ENCODE measurements at places on chromosomes 6 and 20.

DNA sequence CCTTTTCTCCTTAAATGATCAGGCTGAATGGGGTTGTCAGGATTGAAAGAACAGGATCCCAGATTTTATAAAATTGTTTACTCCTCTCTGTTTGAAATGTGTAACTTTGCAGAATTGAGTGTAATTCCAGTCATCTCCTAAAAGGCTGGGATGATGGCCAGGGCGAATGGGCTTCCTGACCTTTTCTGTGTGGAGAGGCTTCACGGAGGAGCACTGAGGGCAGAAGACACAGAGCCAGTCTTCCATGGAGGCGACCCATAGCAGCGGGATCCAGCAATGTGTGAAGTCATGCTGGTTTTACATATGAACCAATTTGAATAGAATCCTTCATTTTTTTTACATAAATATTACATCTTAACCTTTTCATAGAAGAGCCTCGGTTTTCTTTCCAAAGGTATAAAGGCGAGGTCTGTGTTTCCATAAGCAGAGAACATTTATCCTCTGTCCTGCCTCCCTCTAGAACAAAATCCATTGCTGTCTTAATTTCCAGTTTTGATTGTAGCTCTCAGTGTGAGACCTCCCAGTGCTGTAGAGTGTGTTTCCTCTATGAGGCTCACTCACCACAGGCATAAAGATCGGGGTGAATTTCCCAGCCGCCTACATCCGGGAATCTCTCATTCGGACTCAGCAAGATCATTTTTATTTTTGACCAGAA lies 369.7 kb upstream of the FLRT3 start:
- DNase-seq = no peak

DNA sequence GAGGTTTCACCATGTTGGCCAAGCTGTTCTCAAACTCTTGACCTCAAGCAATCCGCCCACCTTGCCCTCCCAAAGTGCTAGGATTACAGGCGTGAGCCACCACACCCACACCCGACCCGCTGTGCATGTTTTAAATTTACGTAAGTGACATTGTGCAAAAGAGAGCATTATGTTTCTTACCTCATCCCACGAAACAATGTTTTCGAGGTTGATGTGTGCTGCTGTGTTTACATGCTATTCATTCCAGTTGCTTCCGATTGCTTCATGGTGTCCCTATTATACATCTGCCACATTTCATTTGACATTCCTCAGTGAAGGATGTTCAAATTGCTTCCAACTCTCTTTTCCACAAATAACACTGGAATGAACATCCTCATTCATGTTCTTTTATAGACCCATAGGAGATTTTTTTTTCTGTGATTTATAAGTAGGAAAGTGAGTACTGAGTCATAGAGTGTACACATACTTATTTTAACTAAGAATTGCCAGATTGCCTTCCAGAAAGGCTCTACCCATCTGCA lies 403.9 kb upstream of the JARID2 start:
- no peak for DNase-seq

DNA sequence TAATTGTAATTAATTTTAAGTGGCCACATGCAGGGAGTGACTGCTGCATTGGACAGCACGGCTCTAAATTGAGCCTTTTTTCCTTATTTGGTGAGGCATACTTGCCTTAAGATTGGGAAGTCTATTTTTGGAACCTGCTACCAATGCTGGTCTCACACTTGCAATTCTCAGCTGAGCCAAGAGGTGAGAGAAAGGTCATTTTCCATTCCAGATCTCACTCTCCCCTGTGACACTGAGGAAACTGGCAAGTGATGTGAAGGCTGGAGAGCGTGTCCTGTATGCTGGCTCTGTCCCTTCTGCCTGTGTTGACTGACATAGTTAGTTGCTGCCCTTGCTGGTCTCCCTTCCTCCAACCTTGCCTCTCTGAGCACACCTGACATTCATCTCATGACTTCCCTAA lies 735 bp upstream of the MOG start:
- no peak for DNase-seq

GRCh38 chr6:122803171-122803661 lies 14.2 kb downstream of the SMPDL3A start:
- DNase-seq = no peak

- no peak for DNase-seq
Observed at GRCh38 chr6:51657491-51657890, 429.9 kb downstream of the PKHD1 start.

DNA sequence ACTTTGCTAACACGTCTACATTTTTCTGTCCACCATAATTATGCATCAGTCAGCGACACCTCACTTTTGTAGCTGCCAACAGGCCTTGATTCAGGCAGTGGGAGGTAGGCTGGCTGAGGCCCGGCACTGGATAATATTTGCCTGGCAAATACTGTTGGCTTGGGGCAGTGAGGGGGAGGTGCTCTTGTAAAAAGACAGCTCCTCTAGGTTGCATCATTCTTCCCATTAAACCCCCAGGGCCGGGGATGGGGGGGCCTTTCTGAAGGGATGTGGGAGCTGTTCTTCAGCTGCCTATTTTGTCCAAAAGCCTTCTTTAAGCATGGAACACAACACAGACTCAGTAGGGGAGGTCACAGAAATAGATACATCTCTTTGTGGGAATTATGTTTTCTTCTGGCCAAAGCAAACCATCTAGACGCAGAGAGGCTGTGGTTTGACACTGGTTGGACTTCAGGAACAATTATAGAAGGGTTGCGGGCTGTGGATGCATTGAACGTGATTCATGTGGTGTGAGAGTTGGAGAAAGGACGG lies 338.3 kb upstream of the NT5E start:
- DNase-seq = no peak

DNA sequence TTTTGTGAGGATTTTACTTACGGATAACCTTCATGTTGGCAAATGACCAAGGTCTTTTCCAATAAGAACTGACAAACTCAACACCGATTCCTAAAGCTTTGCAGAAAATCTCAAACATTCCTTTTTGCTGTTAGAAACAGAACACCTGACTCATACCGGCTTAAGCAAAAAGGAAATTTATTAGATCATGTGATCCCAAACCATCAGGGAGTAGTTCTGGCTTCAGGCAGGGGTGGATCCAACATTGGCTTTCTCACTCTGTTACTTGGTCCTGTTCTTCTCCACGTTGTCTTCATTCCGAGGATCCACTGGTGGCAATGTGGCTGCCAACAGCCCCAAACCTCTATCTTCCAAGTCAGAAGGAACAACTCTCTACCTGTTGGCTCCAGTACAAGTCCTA lies 95.9 kb upstream of the PMEPA1 start:
- no peak for DNase-seq

- DNase-seq = no peak
Observed at GRCh38 chr6:125192610-125192930, 39.0 kb downstream of the TPD52L1 start.

GRCh38 chr20:4949833-4950178 lies 51.5 kb downstream of the SLC23A2 start:
- DNase-seq = no peak

DNA sequence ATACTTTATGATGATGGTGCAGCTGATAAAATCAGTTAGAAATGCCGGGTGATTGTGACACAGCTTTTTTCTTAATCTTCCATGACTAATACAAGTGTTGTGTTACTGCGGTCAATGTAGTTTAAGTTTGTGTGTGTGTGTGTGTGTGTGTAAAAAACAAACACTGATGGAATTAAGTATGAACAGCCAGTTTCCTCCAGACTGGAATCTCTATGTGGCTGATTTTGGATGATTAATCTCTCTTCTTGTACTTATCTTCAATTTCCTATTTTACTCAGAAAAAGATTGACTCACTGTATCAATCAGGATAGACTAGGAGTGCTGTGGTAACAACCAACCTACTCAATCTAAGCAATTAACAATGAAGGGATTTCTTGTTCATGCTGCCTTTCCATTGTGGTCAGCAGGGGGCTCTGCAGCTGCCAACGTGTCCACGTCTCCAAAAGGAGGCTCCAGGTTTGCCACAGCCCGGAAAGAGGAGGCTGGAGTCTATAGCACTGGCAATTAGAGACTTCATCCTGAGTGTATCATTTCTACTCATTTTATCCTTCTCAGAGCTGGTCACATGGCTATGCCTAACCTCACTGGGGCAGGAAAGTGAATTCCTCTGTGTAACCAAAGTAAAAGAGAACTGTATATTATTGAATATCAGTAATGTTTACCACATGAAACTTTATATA lies 107.7 kb downstream of the CD109 start:
- DNase-seq = peak; percentile 16

DNA sequence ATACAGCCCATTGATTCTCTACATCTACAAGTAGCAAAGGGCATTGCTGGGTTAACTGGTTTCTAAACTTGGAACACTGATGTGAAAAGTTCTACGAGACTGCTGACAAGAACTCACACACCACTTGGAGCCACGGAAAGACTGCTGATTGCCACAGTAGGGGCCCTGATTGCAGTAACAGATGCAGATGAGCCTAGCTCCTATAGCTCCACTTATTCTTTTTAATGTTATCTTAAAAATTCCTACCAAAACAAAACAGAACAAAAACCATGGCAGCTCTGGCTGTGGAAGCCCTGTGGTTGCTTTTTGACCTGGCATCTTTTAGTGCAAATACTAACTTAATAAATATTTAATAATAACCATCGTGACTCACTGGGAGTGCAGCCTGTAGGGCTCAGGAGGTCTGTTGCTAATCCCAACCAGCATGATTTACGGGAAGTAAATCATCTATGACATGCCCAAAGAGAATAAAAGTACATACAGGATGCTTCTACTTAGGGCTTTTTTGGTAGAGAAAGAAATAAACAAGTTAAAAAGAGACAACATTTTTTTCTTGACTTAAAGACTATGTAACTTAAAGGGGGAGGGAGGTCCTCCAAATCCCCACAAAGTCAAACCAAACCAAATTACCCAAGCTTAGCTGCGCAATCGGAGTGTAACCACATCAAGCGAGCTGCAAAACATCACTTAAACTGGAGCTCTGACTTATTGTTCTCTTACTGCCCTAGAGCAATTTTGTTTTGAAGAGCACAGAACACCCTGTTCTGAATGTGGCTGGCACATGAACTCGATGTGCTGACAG lies 87.2 kb downstream of the FKBP5 start:
- DNase-seq = no peak

- no peak for DNase-seq
Observed at GRCh38 chr20:5890773-5891441, 59.4 kb downstream of the TRMT6 start.

- no peak for DNase-seq
Observed at GRCh38 chr6:56145616-56146015, 101.8 kb downstream of the COL21A1 start.

DNA sequence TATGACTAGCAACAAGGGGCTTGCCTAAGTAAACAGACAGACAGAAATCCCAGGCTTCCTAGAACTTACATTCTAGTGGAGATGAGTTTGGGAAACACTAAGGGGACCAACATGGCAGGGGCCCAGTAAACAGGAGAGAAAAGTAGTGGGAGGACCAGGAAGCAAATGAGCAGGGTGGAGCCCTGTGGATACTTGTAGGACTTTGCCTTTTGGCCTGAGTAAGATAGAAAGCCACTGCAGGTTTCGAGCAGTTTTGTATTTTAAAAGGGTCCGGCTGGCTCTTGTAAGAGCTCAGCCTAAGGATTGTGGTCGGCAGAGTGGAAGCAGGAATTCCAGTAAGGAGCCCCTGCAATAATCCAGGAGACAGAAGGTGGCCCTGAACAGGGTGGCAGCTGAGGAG lies 125.5 kb downstream of the MAP3K7 start:
- DNase-seq = no peak

DNA sequence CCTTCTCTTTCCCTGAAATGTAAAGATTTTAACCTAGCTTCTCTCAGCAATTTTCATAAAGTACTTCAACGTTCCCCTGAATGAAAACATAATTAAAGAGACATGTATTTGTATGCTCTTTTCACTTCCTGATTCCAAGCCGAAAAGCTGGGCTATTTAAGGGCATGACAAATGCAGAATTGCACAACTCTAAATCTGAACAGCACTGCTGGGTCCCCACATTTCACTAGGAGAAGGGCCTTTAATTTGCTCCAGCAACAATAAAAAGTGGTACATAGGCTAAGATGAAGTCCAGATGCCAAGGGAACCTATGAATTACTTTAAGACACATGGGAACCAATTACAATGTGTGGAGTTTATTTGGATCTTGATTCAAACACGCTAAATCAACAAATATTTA lies 42.0 kb downstream of the IRAK1BP1 start:
- no peak for DNase-seq

DNA sequence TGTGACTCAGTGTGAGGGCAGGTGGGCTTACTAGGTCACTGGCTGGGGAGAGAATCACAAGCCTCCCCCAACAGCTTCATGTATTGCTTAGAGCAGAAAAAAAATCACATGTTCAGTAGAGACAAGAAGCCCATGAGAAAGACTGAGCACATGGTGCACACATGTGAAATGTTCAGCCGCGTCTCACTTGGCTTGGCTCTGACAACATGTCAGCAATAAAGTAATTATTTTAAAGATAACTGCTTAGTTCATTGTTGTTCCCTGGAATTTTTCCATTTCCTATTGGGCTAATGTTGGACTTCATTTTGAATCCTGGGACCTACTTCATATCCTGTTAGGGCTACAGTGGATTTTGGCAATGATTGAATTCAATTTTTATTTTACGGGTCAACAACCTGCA lies 222.6 kb downstream of the C6orf118 start:
- no peak for DNase-seq

DNA sequence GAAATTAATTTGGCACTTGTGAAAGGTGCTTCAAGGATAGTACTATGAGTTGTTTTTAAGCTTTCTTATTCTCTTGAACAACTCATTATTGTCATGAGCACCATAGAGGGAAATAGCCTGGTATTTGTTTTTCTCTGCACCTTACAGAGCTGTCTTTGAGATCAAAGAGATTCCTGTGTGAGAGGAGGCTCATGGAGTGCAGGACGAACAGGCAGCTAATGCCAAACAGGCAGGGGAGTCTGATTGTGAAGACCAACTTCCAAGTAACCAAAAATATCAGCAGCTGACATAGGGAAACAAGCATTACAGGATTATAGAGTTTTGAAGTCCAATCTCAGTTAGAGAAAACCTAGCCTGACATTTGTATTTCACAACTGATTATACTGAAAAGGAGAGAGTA lies 110.6 kb upstream of the TENT5A start:
- DNase-seq = no peak

- DNase-seq = no peak
Observed at GRCh38 chr6:165183071-165183470, 126.3 kb downstream of the C6orf118 start.

- no peak for DNase-seq
Observed at GRCh38 chr20:36367907-36368799, 62.0 kb downstream of the DLGAP4 start.

DNA sequence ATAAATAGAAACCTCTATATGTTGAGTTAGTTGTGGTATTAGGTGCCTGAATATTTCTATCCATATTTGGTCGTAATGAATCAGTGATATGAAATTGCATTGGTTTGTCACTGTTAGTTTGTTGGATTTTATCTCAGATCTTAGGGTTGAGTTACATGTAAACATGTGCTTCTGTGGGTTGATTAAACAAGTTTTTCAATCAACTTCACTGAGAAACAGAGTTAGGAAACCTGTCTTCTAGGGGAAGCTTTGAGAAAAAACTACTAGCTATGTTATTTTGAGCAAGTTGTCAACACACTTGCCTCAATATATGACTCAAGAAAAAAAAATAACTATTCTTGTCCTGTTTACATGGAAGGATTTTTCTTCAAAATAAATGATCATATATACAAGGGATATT lies 14.8 kb upstream of the ADGB start:
- no peak for DNase-seq
